CD4-positive, alpha-beta T cell treated with Interleukin-17A for 4 hours (primary cell): ENCODE measurements at places on chromosomes 16 and 17.

DNA sequence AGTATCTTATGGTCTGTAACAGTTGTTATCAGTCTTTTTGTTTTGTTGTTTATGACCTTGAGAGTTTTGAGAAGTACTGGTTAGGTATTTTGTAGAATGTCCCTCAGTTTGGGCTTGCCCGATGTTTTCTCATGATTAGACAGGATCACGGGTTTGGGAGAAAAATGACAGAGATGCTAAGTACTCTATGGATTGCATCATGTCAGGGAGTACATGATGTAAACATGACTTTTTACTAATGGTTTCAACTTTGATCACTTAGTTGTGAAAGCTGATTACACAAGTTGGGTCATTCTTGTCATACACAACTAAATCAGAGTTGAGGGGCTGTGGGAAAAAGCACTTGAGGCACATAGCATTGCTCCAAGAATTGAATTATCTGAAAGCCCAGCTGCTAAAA is 94.7 kb upstream of the SIAH1 start:
- no peak for DNase-seq

DNA sequence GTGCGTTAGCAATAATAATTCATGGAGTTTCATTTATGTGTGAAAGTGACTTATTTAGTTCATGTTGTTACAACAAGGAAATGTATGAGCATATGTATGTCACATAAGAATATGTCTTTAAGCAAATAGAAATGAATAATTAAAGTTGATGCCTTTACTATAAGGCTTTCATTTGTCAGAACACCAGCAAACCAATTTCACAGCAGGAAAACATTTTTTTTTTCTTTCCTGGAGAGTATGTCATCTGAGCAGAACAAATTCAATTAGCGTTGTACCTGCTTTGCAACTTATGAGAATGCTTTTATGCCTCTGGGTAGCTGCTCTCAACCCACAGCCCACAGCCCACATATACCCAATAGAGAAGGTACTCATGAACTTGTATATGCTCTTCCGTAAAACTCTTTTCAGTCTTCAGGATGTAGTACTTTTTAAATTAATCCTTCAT is 26.3 kb upstream of the APOH start:
- peak; percentile 32 for DNase-seq

- no peak for DNase-seq
These were observed 213.6 kb upstream of the CDH5 start for GRCh38 chr16:66152823-66153393.

- DNase-seq: no peak
These were observed 10.8 kb downstream of the ASPHD1 start for GRCh38 chr16:29910819-29911675.

DNA sequence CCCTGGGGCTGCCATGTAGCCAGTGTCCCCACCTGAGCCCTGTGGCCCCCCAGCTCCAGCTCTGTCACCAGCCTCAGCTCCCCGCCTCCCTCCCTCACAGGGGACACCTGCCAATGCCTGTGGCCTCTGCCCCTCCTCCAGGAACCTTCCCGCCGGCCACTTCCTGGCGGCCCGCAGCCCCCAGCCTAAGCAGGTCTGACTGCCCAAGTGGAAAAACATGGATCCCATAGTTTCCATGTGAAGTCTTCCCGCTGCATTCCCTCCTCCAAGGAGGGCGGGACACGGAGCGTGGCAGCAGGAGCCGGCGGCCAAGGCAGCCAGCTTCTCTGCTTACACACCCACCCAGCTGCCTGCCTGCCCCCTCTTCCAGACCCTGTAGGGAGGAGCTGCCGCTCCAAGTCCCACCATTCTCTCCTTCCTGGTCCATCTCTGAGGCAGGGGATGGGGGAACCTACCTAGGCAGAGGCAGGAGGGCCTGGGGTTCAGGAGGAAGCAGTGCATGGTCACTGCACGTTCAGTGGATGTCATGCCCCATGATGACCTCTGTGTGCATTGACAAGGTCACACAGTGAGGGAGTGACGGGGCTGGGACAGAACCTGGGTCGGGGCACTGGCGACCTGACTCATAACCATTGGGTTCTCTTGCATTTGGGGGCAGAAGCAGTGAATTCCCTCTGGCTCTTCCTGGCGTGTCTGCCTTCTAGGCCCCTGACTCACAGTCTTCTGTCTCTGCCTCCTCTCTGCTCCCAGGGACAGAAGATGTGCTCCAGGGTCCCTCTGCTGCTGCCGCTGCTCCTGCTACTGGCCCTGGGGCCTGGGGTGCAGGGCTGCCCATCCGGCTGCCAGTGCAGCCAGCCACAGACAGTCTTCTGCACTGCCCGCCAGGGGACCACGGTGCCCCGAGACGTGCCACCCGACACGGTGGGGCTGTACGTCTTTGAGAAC is 8.7 kb downstream of the VASN start:
- DNase-seq: no peak

DNA sequence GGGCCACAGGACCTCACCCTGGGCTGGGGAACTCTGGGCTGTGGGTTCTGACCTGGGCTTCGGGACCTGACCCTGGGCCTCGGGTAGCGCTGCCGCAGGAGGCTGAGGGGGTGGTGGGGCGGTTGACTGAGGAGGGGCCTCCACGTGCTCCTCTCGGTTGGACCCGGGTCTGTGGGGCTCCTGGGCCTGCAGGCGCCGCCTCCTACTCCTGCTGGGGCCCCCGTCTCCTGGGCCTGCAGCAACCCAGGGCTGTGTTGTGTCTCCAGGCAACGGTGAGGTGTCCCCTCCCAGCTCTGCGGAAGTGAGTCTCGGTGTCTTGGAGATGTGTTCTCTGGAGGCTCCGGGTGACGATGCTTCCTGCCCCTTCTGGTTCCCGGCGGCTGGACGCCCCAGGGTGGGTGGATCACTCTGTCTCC is 41.5 kb upstream of the GNG13 start:
- no peak for DNase-seq

GRCh38 chr16:17282247-17282646 is 188.5 kb downstream of the XYLT1 start:
- no peak for DNase-seq

- DNase-seq: no peak
These were observed 220.1 kb downstream of the ZFHX3 start for GRCh38 chr16:72827866-72828265.

GRCh38 chr17:62618647-62619416 is 8.6 kb upstream of the MRC2 start:
- DNase-seq: no peak

- no peak for DNase-seq
These were observed 3.6 kb downstream of the LRRC75A start for GRCh38 chr17:16488186-16488967.

DNA sequence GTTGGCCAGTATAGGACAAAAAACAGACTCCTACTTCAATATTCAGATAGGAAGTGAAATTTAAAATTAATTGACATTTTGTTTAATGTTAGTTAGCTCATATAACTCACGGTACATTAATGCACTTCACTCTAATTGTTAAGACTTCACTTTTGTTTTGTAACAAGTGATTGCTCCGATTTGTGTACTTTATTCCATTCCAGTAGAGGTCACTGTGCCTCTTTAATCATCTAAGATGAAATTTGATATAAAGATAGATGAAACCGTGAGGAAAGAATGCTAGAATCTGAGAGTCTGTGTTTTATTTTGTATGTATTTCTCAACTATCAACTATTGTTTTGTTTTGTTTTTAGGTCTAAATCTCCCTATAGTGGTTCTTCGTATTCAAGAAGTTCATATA is 29.0 kb downstream of the RBBP6 start:
- DNase-seq: no peak

DNA sequence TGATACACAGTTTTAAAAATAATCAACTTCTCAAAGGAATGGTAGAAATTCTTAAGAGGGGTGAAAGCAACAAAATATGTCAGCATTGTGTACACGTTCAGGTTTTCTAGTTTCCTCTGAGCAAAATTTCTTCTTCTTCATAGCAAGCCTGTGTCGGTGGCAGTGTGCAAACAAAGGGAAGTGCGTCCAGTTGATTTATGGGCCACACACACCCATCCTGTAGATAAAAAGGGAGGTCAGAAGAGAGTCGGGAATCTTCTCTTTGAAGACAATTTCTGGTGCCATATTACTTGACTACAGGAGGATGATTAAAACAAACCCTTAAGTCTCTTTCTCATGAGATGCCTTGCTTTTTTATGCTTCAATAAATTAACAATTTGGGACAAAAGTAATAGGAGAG is 484.1 kb upstream of the SALL1 start:
- no peak for DNase-seq

DNA sequence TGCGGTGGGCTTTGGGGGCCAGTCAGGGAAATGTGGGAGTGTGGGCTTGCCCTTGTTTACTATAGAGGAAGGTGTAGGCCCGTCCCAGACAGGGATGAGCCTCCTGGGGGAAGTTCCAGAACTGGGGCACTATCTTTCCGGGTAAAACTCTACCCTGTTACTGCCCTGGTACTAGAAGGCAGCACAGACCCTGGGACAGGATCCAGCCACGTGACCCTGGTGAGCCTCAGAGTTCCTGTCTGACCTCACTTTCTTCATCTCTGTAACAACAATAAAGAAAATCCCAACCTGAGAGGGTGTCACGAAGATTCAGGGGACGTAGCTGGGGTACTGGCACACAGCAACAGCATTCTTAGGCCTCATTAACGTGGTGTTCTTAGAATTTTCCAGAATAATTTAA is 239.6 kb upstream of the FOXF1 start:
- DNase-seq: no peak

DNA sequence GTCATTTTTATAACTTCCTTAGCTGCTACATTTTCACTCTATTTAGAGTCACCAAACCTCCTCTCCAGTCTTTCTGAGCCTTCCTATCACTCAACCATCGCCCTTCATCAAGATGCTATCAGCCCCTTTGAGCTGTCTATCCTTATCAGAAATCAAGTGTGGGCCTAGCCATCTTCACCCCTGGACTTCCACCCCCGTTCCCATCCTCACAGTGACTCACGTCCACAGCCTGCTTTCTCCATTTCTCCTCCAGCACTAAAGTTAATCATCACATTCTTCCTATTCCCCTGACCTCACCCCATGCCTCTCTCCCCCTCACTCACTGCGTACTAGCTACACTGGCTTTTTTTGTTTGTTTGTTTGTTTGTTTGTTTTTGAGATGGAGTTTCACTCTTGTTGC is 2.4 kb upstream of the TEKT3 start:
- DNase-seq: no peak

DNA sequence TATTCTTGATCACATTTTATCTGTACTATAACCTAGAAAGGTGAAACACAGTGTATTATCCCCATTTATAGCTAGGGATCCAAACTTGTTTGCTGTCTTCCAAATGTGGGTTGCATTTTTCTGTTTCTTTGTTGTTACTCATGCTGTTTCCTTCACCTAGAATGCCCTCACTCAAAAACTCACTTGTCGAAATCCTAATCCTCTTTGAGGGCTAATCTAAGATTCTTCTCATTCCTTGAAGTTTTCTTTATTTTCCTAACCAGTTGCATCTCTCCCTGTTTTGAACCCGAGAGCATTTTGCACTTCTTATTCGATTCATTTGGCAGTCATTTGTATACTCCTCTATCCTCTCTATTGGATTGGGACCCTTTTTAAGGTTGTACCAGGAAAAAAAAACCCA is 9.6 kb downstream of the CALCOCO2 start:
- no peak for DNase-seq

DNA sequence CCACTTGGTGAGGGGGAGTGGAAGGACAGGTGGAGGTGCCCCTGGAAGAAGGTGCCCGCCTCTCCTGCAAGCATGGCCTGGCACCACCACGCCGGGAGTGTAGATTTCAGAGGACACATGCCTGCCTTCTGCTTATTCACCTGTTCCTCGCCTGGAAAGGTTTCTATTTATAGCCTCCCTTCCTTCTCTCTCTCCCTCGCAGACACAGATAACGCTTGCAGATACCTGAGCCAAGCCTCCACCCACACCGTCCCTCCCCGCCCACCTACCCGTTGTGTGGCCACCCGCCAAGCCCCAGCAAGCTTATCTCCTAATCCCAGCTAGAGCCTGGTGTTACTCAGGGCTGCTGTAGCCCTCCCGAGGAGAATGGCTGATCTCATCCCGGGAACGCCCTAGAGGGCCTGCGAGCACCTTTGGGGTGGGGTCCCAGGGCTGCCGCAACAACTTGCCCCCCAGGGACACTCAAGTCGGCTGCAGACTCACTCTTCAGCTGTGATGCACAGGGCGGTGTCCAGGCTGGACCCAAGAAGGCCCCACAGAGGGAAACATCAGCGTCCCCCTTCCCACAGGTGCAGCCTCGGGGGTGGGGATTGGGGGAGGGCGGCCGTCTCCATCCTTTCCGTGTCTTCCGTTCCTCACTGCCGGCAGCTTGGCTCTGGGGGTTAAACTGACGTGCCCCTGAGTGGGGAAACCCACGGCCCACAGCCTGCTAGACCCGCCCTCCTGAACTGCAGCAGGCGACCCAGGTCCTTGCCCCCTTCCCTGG is 1.9 kb upstream of the SNAI3 start:
- no peak for DNase-seq
